Stimulated activated CD8-positive, alpha-beta memory T cell treated with anti-CD3 and anti-CD28 coated beads, Interleukin-7, amount 100 ng/mL, for 4 hours (primary cell): ENCODE measurements at places on chromosomes 1 and 21.

DNA sequence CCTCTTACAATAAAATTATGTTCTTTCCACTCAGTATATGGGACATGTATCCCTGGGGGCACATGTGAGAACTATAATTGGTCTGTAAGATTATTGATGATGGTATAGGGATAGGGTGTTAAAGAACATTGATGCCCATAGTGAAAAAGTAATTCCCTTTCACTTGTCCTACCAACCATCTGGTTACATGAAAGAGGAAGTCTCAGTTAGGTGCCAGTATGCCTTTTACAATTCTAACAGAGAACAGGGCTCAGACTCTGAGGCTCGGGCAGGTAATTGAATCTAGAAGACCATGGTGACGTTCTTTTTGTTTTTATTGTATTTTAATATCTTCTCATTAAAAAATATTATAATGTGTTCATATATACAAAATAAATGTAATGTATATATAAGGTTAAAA lies 113.6 kb downstream of the FGGY start:
- no peak for DNase-seq

DNA sequence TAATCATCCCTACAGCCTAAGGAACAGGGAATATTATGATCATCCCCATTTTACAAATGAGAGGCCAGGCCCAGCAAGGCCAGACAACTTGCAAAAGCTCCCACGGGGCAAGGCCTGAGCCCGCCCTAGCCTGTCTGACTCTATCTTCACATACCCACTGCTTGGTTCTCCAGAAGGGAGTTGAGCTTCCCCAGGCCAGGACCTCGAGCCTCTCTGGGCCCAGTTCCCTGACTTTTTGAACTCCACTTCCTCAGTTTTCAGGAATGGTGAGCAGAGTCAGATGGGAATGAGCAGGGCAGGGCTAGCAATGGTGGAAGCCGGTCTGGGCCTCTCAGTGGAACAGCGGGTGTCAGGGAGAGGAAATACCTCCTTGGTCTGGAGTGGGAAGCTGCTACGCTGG lies 39.3 kb downstream of the CACNA1S start:
- no peak for DNase-seq

GRCh38 chr21:25361097-25361496 lies 246.2 kb downstream of the MRPL39 start:
- DNase-seq, result no peak

GRCh38 chr1:51610637-51611036 lies 6.3 kb upstream of the OSBPL9 start:
- DNase-seq, result no peak

DNA sequence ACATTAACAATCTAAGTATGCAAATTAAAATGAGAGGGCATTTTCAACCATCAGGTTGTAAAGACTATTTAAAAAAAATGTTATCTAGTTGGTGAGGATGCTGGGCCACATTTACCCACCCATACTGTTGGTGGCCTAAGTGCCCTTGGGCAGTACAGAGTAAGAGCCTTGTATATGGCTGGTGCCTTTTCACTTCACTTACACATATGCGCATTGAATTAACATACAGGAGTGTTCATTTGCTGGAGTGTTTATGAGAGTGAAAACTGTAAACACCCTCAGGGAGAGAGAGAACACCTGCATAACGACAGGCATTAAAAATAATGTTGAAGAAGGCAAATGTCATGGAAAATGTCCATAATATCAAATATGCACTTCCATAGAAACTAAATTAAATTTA lies 427.1 kb downstream of the PCP4 start:
- DNase-seq, result no peak

GRCh38 chr1:179826626-179827280 lies 50.9 kb downstream of the TOR1AIP2 start:
- no peak for DNase-seq

- DNase-seq, result no peak
Observed at GRCh38 chr1:76336931-76337371, 262.4 kb downstream of the ST6GALNAC3 start.

DNA sequence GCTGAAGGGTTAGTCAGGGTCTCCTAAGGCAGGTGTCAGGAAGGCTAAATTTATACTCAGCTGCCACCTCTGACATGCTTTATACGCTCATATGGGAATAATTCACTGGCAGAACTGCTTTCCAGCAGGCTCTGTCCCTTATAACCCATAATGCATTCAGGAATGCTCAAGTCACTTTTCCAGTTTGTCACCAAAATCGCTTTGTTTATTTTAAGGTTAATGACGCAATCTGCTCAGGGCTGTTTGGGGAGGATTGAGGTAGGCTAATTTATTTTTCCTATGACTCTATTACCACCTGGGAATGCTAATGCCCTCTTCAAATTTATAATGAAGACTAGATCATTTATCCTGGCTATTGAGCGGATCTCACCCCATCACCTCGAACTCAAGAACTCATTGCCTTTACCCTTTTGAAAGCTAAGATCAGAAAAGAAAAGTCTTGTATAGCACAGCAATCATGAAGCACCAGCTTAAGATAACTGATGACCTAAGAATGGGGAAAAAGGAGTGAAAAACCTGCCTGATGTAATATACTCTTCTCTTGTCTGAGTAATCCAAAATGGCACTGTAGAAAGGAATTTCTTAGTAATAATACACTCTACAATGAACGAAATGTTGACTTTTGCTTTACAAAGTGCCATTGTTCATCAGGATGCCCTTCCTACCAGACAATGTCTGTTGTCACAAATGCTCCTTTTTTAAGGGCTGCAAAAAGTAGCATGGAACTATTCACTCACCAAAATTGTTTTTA lies 97.9 kb upstream of the EXO1 start:
- no peak for DNase-seq

DNA sequence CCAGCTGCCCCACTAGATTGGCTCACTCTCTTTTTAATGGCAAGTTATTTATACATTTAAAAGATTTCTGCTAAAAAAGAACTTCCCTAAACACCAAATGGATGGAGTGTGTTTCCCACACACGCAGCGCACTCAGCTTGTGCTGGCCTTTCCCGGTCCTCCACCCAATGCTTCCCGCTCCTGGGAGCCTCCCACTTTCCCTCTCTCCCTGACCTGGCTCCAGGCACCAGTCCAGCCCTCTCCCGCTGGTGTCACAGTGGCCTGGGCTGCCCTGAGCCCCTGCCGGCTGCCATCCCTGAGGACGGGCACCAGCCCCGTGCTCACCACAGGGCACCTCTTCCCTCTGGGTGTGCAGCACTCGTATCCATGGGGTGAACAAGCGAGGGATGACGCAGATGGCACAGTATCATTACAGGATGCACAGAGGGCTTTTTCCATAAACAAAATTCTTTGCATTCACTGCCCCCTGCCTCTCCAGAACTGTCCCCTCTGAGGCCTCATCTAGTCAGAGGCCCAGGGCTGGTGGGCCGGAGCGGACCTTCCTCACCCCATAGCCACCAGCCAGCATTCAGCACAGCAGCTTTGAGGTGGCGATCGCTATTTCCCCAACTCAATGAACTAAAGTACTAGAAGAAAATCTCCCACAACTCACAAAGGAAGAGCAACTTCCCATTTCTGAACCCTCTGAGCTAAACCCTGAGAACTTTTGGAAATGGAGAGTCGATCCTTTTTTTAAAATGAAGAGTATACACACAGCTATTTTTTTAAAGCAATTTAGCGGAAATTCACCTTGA lies 68.5 kb downstream of the SLC37A1 start:
- no peak for DNase-seq

DNA sequence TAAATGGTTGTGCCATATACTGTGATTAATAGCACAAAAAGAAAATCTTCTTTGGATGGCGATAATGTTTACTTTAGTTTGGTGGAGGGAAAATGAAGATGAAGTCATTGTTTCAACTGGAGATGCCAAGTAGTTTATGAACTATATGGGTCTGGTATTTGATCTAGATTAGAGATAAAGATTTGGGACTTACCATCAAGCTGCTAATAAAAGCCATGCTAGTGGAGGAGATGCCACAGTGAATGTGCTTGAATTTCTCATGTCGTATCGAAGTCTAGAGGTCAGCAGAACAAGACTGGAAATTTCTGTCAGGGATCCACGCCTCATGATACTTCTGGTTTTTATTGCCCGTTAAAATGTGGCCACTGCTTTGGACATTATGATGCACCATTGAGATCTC lies 742.0 kb downstream of the NCAM2 start:
- DNase-seq, result no peak

DNA sequence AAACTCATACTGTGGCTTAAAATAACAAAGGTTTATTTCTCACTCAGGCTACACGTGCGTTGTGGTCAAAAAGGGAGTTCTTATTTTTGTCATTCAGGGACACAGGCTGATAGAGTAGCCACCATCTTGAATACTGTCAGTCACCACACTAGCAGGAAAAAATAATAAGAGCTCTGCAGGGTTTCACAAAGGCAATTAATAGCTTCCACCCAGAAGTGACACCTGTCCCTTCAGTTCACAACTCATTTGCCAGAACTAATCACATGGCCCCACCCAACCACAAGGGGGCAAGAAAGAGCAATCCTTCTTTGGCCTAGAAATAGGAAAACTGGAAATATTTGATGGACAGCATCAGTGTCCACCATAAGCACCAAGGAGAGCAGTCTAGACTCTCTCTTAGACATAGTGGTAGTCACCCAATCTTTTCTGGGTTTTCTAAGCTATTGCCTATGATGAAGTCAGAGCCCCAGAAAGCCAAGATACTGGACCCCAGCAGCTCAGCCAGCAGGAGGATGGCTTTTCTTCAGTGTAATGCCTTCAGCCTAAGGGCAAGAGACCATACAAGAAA lies 8.2 kb downstream of the HAPLN2 start:
- DNase-seq, result no peak

GRCh38 chr1:150895618-150896017 lies 8.7 kb downstream of the CTXND2 start:
- DNase-seq, result no peak

GRCh38 chr1:103326595-103326994 lies 198.9 kb upstream of the RNPC3 start:
- DNase-seq, result no peak

DNA sequence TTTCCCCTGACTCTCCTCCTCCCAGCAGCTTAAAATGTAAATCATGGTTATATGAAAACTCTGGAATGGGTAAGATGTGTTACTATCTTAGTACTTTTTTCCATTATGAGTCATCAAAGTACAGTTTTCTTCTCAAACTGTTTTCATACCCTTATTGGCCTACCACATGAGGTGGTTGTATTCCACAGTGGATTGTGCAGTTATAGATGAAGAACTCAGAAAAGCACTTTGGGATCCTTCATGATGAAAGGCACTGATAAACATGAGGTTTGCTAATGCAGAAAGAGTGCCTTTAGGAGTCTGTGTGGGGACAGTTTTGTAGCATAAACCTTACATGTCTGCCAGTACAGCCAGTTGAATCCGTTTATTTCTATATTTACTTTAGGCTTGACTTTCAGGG lies 32.0 kb upstream of the MYOCOS start:
- no peak for DNase-seq

DNA sequence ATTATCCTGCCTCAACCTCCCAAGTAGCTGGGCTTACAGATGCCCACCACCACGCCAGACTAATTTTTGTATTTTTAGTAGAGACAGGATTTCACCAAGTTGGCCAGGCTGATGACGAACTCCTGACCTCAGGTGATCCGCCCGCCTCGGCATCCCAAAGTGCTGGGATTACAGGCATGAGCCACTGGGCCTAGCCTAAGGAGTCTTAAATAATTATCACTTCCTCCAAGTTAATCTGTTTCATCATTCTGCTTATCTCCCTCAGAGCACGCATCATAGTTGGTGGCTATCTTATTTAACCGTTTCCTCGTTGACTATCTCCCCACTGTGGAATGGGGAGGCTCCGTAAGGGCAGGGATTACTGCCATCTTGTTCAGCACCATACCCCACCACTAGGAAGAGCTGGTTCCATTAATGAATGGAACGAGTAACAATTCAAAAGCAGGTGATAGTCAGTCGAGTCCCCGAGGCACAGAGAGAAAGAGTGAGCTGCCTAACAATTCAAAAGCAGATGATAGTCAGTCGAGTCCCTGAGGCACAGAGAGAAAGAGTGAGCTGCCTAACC lies 52.7 kb downstream of the GLUL start:
- no peak for DNase-seq

DNA sequence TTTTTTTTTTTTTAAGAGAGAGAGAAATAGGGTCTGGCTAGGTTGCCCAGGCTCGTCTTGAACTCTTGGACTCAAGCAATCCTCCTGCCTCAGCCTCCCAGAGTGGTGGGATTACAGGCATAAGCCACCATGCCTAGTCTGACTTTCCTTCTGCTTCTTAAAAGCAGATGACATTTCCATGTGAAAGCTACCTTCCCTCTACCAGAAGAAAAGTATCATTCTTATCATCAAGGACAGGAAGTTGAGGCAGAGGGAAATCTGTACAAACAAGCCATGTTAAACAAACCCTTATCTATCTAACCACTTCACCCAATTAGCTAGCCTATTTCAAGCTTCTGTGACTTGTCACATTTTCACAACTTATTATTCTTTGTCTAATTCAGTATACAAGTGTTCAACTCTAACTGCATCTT lies 54.8 kb downstream of the SAMSN1 start:
- DNase-seq, result no peak

DNA sequence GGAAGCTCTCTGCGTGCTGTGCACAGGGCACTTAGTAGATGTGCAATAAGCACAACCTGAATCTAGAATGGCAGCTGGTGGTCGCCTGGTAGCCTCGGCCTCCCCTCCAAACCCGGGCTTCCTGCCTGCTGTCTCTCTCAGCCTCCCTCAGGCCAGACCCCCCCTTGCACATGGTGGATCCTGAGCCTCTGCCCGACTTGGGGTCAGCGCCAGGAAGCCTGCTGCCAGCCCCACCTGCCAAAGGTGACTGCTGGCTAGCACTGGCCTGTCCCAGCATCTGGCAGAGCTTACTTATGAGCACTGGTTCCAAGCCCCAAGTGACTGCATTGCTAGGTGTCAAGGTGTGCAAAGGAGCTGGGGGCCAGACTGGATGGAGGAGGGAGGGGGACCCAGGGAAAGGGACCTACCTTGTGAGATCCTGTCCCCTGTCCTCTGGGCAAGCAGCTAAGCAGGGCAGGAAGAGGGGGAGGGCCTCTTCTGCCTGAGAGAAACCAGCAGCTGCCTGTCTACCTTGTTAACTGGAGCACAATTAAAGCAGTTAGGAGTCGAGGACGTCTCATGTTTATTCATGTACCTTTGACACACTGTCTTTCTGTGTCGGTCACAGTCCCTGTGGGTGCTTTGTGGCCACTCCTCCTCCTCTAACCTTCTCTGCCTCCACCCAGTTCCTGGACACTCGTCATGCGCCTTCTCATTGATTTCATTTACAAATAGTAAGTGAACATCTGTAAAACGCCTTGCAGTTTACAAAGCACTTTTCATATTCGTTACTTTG lies 100.9 kb downstream of the DDX20 start:
- DNase-seq, result no peak
